ENCODE measurements at places on chromosomes 12 and 14.
A peak's percentile ranks its signal among the peaks of the same experiment; 100 is the strongest.

- DNase-seq: no peak
Measured at GRCh38 chr12:75819512-75819911, 212.1 kb downstream of the PHLDA1 start.

DNA sequence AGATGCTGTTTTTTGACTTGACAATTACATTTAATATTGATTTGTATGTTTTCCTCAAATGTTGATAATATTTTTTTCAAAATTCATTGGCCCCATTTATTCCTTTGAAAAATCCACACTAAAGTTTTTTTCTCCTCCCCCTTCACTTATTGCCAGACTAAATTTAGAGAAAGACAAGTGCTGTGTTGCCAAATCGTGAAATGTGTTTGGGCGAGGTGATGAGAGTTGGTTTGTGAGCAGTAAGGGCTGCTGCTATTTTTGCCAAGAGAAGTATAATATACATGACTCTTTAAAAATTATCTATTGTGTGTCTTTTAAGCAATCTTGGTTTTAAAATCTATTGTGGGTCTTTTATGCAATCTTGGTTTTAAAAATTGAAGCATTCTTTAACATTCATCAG, 188.9 kb downstream of the PPFIA2 start:
- no peak for DNase-seq

DNA sequence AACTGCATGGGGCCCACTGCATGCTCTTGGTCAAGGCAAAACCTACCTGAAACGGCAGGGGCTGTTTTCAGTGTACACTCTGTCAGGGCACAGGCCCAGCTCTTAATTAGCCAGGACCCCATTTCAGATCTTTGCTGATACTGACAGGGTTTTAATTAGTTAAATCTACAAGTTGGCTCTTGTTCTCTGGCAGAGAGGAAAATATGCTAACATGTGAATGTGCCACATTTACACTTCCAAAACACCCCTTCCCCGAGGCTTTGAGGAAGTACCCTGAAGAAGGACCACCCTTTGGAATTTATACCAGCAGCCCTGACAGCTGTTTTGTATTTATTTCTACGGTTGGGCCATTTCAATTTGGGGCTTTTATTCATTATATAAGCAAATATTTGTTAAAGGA, 66.3 kb downstream of the OTX2 start:
- no peak for DNase-seq

GRCh38 chr12:991350-992333, 619 bp downstream of the ERC1 start:
- DNase-seq: peak; percentile 79

DNA sequence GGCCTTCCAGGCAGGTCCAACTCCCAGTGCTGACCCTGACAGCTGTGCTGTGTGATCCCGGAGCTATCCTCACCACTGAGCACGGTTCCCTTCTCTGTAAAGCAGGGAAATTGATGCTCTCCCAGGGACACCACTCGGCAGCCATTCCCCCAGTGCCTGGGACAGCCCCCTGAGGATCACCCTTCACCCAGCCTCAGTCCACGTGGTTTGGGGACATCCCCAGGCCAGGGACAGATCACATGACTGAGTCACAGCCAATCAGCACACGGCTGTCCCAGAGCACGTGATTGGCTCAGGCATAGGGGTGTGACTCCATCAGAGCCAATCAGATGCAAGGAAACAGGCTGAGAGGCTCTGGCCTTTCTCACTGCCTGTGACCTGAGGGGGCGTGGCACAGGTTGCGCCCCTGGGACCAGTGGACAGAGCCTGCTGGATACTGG, 68.8 kb upstream of the SFSWAP start:
- DNase-seq: no peak

DNA sequence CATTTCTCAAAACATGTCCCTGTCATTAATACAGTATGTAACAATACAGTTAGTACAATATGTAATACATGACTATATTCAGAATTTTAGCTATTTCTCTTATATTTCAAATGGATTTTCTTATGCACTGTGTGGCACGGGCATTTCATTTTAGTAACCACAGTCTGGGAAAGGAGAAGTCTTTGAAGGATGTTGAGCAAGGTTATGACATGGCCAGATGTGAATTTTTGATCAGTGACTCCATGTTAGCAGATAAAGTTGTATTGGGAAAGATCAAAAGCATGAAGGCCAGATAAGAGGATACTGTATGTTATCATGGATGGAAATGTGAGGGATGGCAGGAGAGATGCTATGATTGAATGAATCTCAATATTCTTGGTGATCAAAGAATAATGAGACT, 285.2 kb downstream of the NAV3 start:
- DNase-seq: no peak

DNA sequence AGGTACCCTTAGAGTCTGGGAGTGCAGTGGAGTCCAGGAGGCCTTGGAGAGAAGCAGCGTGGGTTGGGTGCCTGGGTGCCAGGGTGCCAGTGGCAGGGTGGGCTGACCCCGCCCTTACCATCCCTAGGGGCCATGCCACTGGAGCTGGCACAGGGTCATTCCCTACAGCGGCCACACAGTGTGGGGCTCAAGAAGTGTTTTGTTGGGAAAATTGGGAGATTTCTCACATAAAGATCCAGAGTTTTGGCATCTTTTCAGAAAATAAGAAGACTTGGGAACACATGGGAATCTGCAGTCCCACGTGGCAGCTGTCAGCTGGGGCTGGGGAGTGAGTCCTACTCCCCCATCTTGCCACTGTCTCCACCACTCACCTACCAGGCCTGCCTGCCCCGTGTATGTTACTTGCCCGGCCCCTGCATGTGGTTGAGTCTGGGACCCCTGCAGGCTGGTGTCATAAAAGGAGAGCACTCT, 4.2 kb downstream of the VASH1 start:
- no peak for DNase-seq
